NCI-H1417 (cell line): ENCODE measurements at places on chromosomes 12 and 14.

DNA sequence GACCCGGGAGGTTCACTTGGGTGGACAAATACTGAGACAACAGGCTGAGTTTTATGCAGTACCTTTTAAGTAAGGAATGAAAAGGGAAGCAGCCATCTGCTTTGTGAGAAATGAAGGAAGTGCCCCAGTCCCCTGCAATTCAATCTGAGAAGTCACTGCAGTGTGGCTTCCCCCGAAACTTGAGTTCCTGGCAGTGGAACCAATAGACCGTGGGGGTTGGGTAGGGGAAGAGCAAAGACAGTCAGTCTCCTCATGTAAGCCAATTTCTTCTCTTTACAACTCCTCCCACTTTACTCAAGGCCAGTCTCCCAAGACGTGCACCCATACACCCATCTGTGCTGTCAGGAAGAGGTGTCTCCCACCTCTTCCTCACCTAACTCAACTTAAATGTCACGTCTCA lies 206.5 kb downstream of the BCAT1 start:
- no peak for DNase-seq

DNA sequence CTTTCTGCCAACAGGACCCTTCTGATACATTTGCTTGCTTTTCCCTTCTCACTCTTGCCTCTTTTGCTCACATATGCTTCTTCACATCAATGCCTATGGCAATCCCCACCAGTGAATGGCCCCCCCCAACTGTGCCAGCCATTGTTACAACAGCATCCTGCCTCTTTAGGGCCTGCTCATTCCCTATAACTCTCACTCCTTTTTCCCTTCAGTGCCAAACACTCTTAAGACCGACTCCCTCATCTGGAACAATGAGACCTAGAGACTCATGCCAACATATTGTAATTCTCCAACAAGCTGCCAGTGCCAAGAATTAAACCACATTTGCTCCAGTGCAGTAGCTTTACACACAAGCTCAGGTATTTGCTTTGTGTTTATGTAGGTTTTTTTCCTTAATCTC lies 189.0 kb downstream of the SOX5 start:
- DNase-seq, result no peak

DNA sequence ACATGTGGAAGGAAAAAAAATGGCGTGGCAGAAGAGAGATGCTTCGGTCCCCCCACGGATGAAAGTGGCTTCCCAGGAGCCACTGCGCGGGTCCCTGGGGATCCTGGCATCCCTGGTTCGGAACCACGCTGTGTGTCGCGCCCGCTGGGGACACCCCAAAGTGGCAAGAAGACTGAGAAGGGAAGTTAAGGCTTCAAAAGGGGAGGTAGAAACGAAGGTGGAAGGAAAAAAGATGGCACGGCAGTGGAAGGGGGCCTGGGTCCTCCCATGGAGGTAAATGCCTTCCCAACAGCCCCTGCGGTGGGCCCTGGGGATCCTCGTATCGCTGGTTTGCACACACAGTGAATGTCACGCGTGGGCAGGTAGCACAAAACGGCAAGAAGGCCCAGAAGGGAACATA lies 281.7 kb downstream of the ALG10 start:
- no peak for DNase-seq

GRCh38 chr12:90909069-90909770 lies 45.8 kb downstream of the CCER1 start:
- peak; percentile 29 for DNase-seq

DNA sequence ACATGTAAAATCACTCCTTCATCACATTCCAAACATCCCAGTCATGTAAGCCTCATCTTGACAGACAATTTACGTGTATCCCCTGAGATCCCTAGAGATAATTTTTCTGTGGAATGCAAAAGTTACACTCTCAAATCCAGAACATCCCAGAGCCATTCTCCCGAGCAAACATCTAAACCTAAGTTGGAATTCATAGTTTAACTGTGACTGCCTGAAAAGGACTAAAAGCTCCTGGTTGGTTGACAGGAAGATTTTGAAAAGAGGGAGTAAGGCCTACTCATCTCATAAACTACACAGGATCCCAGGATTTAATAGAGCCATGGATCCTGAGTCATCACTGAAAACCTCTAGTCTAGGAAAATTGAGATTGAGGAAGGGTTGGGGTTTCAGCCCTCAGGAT lies 123.6 kb downstream of the SCN8A start:
- no peak for DNase-seq

- DNase-seq, result peak; percentile 79
Measured at GRCh38 chr12:67477681-67478265, 170.8 kb upstream of the DYRK2 start.

GRCh38 chr14:56810147-56810719 lies at the start of gene OTX2:
Gene OTX2, minus strand, starts transcription at chr14:56810479. Its CDS starts 5,023 bp downstream, at chr14:56805456.
- DNase-seq, result no peak

DNA sequence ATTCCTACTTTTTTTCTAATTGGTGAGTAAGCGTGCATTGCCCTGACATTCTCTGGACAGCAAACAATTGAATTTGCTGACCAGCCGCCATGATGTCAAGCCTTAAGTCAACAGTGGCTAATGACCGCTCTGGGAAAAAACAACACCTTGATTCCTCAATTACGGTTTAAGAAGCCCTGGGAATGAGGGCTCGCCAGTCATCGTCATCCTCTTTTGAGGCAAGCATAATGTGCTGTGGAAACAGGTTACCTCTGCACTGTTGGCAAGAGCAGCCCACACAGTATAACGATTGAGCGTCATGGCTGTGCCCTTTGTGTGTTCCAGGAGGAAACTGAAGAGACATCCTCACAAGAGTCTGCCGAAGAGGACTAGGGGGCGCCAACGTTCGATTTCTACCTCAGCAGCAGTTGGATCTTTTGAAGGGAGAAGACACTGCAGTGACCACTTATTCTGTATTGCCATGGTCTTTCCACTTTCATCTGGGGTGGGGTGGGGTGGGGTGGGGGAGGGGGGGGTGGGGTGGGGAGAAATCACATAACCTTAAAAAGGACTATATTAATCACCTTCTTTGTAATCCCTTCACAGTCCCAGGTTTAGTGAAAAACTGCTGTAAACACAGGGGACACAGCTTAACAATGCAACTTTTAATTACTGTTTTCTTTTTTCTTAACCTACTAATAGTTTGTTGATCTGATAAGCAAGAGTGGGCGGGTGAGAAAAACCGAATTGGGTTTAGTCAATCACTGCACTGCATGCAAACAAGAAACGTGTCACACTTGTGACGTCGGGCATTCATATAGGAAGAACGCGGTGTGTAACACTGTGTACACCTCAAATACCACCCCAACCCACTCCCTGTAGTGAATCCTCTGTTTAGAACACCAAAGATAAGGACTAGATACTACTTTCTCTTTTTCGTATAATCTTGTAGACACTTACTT lies 138.9 kb downstream of the HMGA2 start:
- DNase-seq, result peak; percentile 41

DNA sequence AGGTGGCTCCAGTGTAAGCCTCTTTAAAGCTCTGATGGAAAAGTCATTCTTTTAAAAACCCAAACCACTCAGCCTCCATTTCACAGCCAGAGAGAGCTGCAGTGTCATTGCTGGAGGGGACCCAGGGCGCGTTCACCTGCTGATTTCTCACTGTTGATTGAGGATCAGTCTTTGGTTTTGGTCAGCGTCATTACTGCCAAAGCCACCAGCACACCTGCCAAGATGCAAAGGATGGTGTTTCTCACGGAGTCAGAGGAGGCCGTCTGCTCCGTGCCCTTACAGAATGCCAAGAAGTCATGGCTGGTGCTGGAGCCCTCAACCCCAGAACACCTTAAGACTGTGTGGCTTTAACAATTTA lies 32.8 kb upstream of the BATF start:
- no peak for DNase-seq

DNA sequence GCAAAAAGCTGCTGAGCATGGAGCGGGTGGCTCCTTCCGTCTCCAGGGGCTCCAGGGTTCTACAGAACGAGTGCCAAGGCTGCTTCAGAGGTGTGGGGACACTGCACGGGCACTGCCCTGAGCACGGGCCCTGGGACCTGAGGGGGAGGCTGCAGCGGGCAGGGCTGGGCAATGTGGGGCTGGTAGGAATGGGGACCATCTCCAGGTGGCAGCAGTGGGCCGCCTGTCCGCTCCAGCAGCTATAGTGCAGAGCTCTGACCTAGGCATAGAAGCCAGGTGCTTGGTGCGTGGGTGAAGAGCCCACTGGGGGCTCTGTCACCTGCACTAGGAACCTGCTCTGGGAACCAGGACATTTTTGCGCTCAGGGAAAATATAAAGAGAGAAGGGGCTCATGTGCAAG lies 22.3 kb downstream of the HDAC7 start:
- DNase-seq, result peak; percentile 69

DNA sequence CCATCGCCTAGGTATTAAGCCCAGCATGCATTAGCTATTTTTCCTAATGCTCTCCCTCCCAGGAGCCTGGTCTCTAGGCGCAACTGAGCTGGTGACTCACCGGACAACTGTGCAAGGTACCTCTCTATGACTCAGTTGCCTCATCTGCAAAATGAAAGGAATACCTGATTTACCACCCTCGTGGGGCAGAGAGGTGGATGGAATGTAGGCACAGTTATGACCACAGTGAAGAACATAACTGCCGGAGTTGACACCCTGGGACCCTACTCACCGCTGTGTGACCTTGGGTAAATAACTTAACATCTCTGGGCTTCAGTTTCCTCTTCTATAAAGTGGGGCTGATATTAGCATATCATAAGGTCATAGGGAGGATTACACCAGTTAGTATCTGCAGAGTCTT lies 22.6 kb downstream of the BCL11B start:
- no peak for DNase-seq

GRCh38 chr12:12964255-12964654 lies 12.3 kb upstream of the GPRC5D start:
- DNase-seq, result no peak

DNA sequence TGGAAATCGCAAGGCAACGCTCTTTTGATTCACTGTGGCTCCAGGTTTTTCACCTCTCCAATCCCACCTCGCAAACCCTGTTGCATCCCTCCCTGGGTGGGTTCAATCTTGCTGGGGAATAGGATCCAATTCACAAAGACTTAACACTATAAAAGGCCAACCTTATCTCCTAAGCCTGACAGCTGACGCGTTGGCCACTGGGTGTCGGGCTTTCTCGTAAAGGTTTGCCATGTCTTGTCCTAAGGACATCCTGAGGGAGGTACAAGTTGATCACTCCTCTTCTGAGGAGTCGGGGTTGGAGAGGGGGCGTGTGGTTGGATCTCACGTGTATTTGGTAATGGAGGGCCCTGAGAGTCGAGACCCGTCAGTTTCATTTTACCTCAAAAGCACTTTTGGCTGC lies 112.6 kb upstream of the FZD10 start:
- no peak for DNase-seq

- DNase-seq, result no peak
Measured at GRCh38 chr14:83006121-83006670, 1472.5 kb upstream of the SEL1L start.

DNA sequence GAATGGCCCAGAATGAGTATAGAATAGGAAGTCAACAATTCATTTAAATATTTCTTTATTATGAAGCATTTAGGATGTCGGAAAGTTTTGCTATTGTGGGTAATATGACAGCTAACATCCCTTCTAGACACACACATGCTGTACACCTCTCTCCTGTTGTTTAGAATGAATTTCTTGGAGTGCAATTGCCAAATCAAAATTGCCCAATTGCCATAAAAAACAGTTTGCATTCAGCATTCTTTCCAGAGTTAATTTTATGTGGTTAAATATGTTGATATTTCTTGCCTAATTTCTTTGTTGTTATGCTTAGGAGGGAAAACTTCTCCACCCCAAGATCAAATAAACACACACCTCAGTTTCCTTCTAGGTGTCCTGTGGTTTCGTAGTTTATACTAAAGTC lies 16.9 kb upstream of the SMCO2 start:
- no peak for DNase-seq

- no peak for DNase-seq
Measured at GRCh38 chr14:53328841-53329240, 175.7 kb upstream of the DDHD1 start.
